ENCODE measurements at places on chromosomes 2 and 18.

DNA sequence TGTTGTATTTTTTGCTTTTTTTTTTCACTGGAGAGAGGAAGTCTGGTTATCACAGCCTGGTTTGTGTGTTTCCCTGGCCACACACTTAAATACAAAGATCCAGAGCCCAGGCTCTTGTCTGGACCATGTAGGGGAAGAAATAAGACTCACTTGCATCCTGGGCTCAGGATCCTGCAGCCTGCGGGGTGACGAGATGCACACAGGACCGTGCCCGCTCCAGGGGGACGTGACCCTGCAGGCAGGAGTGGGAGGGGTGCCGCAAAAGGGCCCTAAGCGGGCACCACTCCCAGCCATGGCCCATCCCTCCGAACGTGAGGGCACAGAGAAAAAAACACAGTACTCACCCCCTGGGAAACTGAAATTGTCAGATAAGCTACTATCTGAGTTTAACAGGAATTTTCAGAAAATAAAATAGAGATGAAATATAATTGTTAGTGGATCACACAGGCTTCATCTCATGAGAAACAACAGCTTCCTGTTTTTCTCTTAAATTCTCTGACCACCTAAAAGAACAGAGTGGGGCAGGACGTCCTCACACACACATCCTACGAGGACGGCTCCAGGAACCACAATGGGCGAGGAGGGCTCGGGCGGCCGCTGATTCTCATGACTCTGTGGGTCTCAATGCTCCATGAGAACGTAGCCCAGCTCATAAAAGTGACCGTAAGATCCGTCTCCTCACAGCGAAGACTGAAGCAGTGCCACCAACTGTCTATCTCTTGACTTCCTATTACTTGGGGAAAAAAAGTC lies 142.6 kb upstream of the ALKAL2 start:
- no peak for DNase-seq

GRCh38 chr2:215693193-215693998 lies 257.5 kb upstream of the FN1 start:
- peak; percentile 80 for DNase-seq

DNA sequence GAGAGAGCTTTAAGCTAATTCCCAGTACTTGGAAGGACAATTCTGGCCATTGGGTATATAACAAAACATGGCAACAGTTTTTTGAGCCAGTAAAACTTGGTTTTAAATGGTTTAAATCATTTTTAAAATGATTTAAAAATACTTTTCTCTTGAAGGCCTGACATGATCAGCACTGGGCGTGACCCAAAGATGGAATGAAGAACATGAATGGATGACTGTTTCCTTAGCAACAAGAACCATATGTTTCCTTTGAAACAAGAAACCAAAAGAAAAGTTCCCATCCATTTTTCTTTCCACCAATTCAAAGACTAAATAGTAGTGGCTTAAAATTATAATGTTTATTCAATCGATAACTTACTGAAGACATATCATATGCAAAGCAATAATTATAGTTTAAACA lies 348.3 kb upstream of the FIGN start:
- no peak for DNase-seq

DNA sequence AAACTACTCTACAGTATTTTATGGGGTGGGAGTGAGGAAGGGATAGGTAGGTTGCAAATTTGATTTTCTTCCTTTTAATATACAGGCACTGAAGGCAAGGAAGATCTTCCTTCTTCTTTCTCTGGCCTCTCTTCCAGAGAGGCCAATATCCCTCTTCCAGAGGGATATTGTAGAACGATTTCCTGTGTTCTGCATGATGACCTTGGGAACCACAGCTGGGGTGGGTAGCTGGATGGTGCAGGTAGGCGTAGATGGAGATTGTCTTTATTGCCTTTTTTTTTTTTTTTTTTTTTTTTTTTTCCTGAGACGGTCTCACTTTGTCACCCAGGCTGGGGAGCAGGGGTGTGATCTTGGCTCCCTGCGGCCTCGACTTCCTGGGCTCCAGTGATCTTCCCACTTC lies 49.4 kb downstream of the GATA6 start:
- no peak for DNase-seq
